ENCODE measurements at places on chromosomes 5 and 9.

GRCh38 chr5:34959323-34959722 is 30.0 kb downstream of the DNAJC21 start:
- DNase-seq: no peak

- DNase-seq: no peak
Measured at GRCh38 chr5:111834926-111835599, 78.1 kb upstream of the NREP start.

DNA sequence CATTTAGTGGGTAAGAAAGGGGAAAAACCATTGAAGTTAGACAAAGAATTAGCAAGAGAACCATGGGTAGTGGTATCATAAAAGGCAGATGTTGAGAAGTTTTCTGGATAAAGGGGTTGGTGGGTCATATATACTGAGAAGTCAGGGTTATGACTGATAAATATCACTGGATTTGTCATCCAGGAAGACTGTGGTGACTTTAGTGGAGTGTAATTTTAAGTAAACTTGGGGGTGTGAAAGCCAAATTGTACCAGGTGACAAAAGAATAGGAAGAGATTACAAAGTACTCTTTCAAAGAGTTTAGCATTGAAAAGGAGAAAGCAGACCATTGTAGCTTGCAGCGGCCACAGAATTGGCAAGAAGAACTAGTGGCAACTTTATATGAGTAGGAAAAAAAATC is 315.2 kb upstream of the DMAC1 start:
- no peak for DNase-seq

- no peak for DNase-seq
Measured at GRCh38 chr5:137336161-137336560, 163.0 kb downstream of the SPOCK1 start.

GRCh38 chr5:56142614-56143372 is 90.3 kb downstream of the ANKRD55 start:
- DNase-seq: no peak

- no peak for DNase-seq
Measured at GRCh38 chr9:125985142-125985997, 238.2 kb downstream of the PBX3 start.

- DNase-seq: no peak
Measured at GRCh38 chr9:105206496-105206820, 38.0 kb upstream of the SLC44A1 start.

GRCh38 chr5:164563370-164563769 is 1058.0 kb downstream of the MAT2B start:
- DNase-seq: no peak

DNA sequence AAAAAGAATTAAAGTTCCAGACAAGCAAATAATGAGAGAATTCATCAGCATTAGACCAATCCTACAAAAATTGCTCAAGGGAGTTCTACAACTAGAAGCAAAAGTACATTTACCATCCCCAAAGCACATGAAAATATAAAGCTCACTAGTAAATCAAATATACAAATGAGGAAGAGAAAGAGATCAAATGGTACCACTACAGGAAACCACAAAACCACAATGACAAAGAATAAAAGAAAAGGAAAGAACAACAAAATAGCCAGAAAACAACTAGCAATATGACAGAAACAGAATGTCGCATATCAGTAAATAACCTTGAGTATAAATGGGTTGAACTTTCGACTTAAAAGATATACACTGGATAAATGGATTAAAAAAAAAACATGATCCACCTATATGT is 739.0 kb downstream of the DTWD2 start:
- no peak for DNase-seq

DNA sequence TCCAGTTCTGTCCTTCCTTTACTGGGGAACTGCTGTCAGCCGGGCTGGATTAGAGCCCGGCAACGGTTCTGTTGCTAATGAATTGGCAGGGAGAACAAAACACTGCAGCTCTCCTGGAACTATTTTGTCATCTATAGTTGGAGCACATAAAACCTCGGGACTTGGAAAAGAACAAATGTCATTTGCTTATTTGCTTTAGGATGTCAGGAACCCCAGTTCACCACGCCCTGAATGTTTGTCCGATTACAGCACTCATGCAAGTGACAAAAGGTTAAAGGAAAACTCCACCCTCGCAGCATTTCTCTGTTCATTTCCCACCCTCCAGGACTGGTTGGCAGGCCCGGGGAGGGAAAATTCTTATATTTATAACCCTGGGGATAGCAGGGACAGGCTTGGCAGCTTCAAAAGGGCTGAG is 66.4 kb upstream of the PLPP1 start:
- DNase-seq: no peak

DNA sequence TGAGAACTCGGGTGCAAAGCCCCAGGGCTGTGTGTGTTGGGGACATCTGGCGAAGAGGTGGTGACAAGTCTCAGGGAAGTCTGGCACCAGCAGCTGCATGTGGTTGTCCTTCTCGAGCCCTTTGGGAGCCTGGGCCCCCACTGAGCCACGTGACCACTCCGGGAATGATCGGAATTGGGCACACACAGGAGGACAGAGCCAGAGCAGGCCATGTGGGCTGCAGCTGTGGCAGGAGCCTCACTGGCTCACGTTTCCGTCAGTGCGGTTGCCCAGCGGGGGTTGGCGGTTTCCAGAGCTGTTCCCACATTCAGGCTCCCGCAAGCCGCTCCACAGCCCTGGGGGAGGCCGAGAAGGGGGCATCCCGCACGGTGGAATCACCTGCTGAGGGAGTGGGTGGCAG is 6.8 kb upstream of the CEL start:
- DNase-seq: no peak

- no peak for DNase-seq
Measured at GRCh38 chr9:15965246-15965745, 412.5 kb downstream of the CCDC171 start.

Measured in stimulated activated CD8-positive, alpha-beta memory T cell treated with anti-CD3 and anti-CD28 coated beads, Interleukin-2, amount 100 ng/mL, for 1 hour (primary cell).